ENCODE measurements at places on chromosomes 6 and 20. TPM values are rescaled to one million over a fixed set of nuclear protein-coding genes. Genes with fewer than 3 reads are reported as not detected.

SLC29A1 gene
- 49.8 TPM for total RNA-seq

PIGT gene
- 102 TPM for total RNA-seq

C20orf144 gene
- 0.07 TPM for total RNA-seq

SRSF12 gene
- 2.4 TPM for total RNA-seq

LY6G6C gene
- not detected for total RNA-seq

MPIG6B gene
- not detected for total RNA-seq

HCK gene
- total RNA-seq: 0.06 TPM

DPPA5 gene
- not detected for total RNA-seq

DEFB110 gene
- total RNA-seq: not detected

PRND gene
- not detected for total RNA-seq

GSTA4 gene
- 8.4 TPM for total RNA-seq

VNN1 gene
- 0.07 TPM for total RNA-seq

GATA5 gene
- total RNA-seq: 0.37 TPM

IP6K3 gene
- total RNA-seq: 0.80 TPM

DNAH8 gene
- total RNA-seq: not detected

GPR63 gene
- total RNA-seq: 0.32 TPM

VGLL2 gene
- not detected for total RNA-seq

TGIF2 gene
- total RNA-seq: 3.6 TPM

HDGFL1 gene
- total RNA-seq: not detected

FRK gene
- 2.4 TPM for total RNA-seq

DDX43 gene
- total RNA-seq: not detected

TBXT gene
- not detected for total RNA-seq

MYCT1 gene
- not detected for total RNA-seq

CD2AP gene
- 13.4 TPM for total RNA-seq

RMND1 gene
- 14.2 TPM for total RNA-seq

HLA-A gene
- total RNA-seq: 137 TPM

GPX5 gene
- total RNA-seq: not detected

PROKR2 gene
- not detected for total RNA-seq

CEBPB gene
- 257 TPM for total RNA-seq

B3GALT4 gene
- 0.57 TPM for total RNA-seq

OXT gene
- total RNA-seq: not detected

ENPP3 gene
- total RNA-seq: not detected

SPATS1 gene
- total RNA-seq: not detected

PNLDC1 gene
- not detected for total RNA-seq

CPXM1 gene
- total RNA-seq: not detected

CRYBG1 gene
- 0.74 TPM for total RNA-seq

C6orf15 gene
- total RNA-seq: not detected

ALDH8A1 gene
- 0.11 TPM for total RNA-seq

COL11A2 gene
- total RNA-seq: 0.75 TPM

TMEM170B gene
- 0.59 TPM for total RNA-seq

DDR1 gene
- 52.0 TPM for total RNA-seq

BANF2 gene
- total RNA-seq: not detected

MAP7 gene
- total RNA-seq: 21.6 TPM

C20orf141 gene
- 0.46 TPM for total RNA-seq

HSPA1L gene
- total RNA-seq: 1.1 TPM

SLC22A7 gene
- not detected for total RNA-seq

PBOV1 gene
- not detected for total RNA-seq
